ENCODE measurements at places on chromosomes 2 and 18. TPM values are rescaled to one million over a fixed set of nuclear protein-coding genes. Genes with fewer than 3 reads are reported as not detected.

GRCh38 chr2:63882395-63883105 lies 40.9 kb downstream of the UGP2 start:
- peaks cover 30% of the 10 kb centered on the region for H3K36me3 ChIP-seq
- no peak overlapping the region for H3K27ac ChIP-seq
- H3K4me3 ChIP-seq, result no peak overlapping the region
- no peak for DNase-seq

DYNC2LI1 gene
- total RNA-seq, result 46.0 TPM

STARD6 gene
- not detected for total RNA-seq

GRCh38 chr2:240561325-240561971 lies 1.3 kb downstream of the DUSP28 start:
- H3K4me1 ChIP-seq, result peaks cover 36% of the 10 kb centered on the region
- peak overlapping the region; percentile 33 for H3K27ac ChIP-seq
- no peak overlapping the region for H3K4me3 ChIP-seq
- H3K36me3 ChIP-seq, result no peaks in the 10 kb centered on the region
- no peak for DNase-seq
- no peaks in the 10 kb centered on the region for H3K27me3 ChIP-seq

MREG gene
- total RNA-seq, result 5.3 TPM

DNA sequence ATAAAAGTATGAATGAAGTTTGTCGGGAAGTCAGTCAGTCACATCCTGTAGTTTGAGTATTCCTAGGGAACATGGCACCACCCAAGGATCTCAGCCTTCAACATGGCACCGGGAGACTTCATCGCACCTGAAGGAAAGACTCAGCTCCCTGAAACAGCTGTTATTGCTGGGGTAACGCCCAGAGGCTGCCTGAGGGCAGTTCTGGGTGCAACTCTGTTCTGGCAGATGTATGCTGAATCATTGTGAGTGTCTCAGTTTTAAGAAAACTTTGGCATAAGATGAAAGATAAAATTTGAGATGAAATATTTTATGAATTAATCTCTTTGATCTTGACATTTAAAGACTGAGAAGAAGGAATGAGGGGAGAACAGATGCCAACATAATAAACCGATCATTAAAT lies 49.9 kb upstream of the SERPINB2 start:
- no peaks in the 10 kb centered on the region for H3K4me1 ChIP-seq
- no peak overlapping the region for H3K27ac ChIP-seq
- H3K36me3 ChIP-seq, result no peaks in the 10 kb centered on the region
- H3K27me3 ChIP-seq, result no peaks in the 10 kb centered on the region

DNA sequence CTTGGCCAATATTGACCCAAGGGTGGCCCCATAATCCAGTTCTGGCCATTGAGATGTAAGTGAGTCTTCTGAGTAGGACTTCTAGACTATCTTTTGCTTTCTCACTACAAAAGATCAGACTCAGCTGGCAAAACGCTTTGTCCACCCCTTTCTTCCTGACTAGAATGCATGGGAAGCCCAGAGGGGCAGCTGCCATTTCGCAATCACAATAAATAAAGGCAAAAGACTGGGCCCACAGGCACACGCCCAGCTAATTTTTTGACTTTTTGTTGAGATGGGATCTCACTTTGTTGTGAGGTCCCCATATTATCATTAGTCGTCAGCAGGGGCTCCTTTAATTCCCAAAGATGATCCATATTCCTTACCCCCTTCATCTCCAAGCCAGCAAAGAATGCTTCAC lies 41.1 kb upstream of the SGPP2 start:
- no peak overlapping the region for H3K4me3 ChIP-seq
- no peak for DNase-seq
- H3K27me3 ChIP-seq, result no peaks in the 10 kb centered on the region
- H3K4me1 ChIP-seq, result peaks cover 3% of the 10 kb centered on the region
- no peaks in the 10 kb centered on the region for H3K36me3 ChIP-seq

EVA1A gene
- total RNA-seq, result 13.4 TPM

DNA sequence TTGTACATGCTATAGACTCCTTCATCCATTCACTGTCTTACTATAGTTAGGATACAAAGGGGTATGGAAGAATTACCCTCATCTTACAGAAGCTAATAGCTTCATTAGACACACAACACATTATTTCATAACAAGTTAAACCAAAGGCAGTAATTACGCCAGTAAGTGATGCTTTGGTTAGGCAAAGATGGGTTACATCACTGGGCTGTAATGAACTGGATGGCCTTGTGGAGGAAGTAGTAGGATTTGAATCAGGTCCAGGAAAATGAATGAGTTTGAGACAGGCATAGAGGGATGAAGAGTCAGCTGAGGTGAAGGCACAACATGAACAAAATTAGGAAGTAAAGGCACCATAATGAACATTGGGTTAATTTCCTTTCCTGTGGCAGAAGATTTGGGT lies 80.1 kb downstream of the SOCS6 start:
- no peaks in the 10 kb centered on the region for H3K27me3 ChIP-seq
- H3K36me3 ChIP-seq, result no peaks in the 10 kb centered on the region
- no peak for DNase-seq
- no peak overlapping the region for H3K27ac ChIP-seq
